ENCODE measurements at places on chromosomes 7 and 10.

DNA sequence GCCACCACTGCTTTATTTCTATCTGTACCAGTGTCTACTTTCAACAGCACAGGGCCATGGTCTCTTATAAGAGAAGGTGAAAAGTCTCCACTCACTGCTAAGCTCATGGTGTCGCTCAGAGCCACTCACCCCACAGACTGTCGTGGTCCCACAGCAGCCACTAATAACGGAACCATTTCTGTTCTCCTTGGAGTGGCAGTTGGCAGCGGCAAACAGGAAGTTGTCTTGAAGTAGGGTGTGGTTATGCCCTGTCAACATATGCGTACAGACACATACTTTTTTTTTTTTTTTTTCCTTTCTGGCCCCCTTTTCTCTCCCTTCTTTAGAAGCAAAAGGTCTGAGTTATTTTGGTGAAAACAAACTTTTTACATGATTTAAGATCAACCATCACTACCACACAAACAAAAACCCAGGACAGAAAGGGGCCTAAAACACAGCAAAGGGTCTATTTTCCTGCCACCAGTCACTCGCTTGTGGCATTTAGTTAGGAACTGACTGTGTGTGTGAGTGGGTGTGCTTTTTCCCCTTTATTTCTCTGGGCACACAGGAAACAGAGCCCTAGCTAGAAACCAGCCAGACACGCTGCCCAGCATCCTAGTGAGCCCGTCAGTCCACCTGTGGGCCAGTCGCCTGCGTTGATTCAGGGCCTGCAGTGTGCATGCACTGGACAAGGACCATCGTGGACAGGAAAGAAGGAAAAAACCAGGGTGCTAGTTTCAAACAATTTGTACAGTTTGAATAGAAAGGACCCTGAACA, 96.7 kb upstream of the EFCAB10 start:
- ATAC-seq, result no peak

GRCh38 chr10:12018438-12019282, 23.9 kb downstream of the UPF2 start:
- ATAC-seq, result no peak

DNA sequence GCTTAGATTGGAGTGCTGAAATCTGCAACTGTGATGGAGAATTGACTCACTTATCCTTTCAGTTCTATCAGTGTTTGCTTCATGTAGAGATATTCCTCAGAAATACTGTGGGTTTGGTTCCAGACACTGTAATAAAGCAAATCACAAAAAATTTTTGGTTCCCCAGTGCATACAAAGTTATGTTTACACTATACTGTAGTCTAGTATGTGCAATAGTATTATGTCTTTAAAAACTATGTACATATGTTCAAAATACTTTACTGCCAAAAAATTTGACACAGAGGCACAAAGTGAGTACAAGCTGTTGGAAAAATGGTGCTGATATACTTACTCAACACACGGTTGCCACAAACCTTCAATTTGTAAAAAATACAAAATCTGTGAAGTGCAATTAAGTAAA, 112.5 kb downstream of the EPC1 start:
- no peak for ATAC-seq

DNA sequence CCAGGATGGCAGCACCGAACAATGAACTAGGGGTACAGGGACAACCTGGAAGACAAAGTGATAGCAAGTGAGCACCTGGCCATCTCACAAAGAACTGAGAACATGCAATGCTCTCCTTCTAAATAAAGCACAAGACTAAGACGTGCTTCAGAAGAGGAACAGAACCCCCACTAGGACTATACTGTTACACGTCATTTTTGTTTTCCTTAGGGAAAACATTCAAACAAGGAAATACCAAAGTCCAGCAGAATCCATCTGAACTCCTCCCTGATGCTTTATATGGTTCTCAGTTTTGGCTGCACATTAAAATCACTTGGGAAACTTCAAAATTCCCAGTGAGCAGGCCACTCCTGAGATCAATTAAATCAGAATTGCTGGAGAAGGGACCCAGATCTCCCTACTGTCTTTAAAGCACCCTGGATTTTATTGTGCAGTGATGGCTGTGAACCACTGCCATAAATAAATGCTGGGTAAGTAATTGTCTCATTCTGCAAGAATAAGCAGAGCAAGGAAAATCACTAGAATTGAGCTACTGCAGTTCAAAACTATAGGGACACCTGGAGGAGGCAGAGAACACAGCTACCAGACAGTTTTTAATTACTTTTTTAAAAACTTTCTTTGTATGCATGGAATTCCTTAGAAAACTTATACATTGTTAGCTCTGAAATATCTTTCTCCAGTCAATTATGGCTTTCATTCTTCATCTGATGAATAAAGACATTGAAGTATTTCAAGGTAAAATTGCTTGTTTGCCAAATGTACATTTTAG, 866.5 kb upstream of the GHITM start:
- no peak for ATAC-seq

DNA sequence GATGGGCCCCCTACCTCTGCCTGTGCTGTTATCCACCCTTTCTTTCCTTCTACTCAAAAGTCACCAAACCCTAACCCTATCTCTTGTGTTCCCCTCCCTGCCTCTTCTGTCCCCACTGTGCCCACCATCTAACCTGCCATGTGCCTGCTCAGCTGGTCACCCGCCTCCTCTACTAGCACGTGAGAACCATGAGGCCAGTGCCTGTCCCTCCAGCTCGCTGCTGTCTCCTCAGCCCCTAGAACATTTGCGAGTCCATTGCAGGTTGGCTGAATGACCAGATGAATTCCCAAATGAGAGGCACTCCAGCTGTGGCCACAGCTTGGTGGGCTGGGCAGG, 129.0 kb downstream of the ARHGAP22 start:
- no peak for ATAC-seq

GRCh38 chr10:7480742-7481367, 70.0 kb upstream of the SFMBT2 start:
- ATAC-seq, result no peak

DNA sequence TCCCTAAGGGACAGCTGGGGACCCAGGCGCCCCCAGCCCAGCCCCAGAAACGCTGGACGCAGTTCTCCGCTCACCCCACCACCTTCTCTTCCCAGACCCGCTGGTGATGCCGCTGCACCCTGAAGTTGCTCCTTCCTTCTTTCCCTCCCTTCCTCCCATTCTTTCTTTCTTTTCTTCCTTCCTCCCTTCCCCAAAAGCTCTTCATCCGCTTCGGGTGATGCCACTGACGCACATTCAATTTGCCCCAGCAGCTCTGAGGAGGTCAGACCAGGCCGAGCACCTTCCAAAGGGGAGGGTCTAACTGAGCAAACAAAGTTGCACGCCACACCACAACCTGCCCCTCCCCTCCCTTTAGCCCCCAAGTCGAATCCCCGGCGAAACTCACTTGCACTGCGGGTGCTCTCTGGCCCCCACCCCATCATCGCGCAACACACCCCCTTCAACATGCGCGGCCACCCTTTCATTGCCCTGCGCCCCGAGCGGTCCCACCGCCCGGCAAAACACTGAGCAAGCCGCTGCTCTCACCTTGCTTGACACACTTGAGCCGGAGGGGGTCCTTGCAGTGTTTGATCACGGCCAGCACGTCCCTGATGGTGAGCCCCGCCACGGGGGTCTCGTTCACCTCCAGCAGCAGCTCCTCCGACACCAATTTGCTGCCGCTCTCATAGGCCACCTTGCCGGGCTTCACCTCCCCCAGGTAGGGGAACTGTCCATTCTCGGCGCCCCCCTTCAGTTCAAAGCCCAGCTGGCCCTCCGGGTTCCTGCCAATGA, 787 bp downstream of the MAGI2 start:
- ATAC-seq, result peak; percentile 14

DNA sequence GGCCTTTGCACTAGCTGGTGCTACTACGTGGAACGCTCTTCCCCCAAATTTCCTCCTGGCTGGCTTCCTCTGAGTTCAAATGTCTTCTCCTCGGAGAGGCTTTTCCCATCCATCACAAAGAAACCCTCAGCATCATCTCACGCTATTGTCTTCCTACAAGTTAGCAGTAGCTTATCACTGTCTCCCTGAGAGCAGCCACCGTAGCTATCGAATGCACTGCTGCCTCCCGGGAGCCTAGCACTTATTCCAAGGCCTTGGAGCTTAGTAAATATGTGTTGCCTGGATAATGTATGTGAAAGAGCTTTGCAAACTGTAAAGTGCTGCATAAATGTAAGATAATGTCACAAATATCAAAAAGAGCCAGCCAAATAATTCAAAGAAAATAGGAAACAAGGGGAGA, 124.4 kb downstream of the KCNMA1 start:
- peak; percentile 40 for ATAC-seq

GRCh38 chr10:7874864-7875263, 56.6 kb downstream of the TAF3 start:
- no peak for ATAC-seq

DNA sequence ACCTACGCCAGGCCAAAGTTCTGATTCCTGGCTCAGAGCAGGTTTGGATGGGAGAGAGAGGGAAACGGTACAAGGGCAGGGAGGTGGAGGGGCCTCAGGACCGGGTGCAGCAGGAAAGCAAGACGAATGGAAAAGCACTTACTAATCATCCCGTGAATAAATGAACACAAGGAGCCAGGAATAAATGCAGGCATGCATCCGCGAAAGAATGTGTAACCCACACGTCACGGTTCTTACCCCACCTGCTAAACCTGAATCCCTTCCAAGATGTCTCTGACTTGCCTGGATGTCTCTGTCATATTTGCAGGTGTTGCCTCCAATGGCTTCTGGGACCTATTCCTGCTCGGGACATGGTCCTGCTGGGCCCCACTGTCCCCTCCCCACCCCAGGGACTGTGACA, 335.2 kb upstream of the RNF32 start:
- no peak for ATAC-seq
